ENCODE measurements at places on chromosomes 1 and 21. TPM values are rescaled to one million over a fixed set of nuclear protein-coding genes. Genes with fewer than 3 reads are reported as not detected.

Gene TCHH
- total RNA-seq = not detected

Gene KRTAP10-9
- total RNA-seq = not detected

Gene TMEM53
- total RNA-seq = 11.3 TPM

Gene MYBPHL
- not detected for total RNA-seq

Gene LRRN2
- 0.16 TPM for total RNA-seq

Gene ALDH9A1
- 26.8 TPM for total RNA-seq

Gene GNAT2
- total RNA-seq = not detected

Gene HOOK1
- total RNA-seq = not detected

Gene OR2M3
- 0.04 TPM for total RNA-seq

Gene INTS3
- total RNA-seq = 16.7 TPM

Gene RPE65
- 1.1 TPM for total RNA-seq

DNA sequence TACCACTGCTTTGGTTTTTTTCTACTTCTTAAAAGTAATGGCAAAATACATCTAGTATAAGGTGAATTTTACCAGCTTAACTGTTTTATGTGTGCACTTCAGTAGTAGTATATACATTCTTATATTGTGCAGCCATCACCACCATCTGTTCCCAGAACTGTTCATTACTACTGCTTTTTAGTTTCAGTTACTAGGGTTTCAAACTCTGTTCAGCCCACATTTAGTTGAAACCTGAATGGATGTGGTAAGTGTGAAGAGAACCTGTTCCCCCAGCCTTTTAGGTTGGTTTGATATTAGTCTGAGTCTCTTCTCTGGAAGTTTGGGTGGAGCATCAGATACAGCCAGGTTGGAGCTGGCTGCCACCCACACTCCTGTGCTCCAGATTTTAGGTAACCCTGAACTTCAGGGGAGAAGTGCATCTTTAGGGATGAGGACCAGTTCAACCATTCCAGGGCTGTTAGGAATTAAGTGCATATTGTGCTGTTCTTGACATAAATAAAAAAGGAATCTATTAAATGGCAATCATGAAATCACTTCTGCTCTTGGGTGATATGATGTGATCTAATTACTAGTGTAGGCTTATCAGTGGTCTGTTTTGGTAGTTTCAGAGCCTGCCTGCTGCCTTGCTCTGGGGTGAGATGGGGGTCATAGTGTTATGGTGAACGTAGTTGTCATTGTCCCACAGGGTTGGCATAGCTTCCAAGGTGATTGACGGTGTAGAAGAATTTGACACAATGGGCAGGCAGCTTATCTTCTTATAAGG, 32.1 kb downstream of the URB2 start:
- no peak for DNase-seq

GRCh38 chr1:225857256-225857655, 24.9 kb downstream of the TMEM63A start:
- DNase-seq = no peak

GRCh38 chr1:69195136-69195535, 372.6 kb upstream of the LRRC7 start:
- DNase-seq = no peak

DNA sequence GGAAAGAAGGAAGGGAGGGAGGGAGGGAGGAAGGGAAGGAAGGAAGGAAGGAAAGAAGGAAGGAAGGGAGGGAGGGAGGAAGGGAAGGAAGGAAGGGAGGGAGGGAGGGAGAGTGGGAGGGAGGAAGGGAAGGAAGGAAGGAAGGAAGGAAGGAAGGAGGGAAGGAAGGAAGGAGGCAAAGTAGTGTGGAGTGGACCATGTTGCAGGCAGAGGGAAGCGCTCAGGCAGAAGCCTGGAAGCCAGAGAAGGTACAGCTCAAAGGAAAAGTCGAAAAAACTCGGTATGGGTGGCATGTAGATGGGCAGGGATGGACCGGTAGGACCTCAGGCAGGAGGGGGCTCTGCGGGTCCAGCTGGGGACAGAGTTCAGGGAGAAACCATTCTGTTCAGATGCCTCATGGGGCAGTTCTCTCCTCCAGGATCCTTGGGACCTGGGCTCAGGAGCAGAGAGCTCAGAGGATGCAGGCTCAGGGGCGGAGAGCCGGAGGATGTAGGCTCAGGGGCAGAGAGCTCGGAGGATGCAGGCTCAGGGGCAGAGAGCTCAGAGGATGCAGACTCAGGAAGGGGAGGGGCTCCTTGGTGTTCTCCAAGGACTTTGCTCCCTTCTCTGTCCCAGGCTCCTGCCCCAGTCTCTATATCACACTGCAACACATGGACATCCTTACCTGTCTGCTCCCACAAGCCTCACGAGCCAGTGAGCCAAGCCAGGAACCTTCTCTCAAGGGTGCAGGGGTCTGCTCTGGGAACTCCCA, 13.6 kb upstream of the PADI3 start:
- no peak for DNase-seq

- DNase-seq = no peak
These were observed 616.2 kb upstream of the CAMK1G start for GRCh38 chr1:208967334-208967733.

GRCh38 chr1:192858456-192858855, 49.6 kb downstream of the RGS2 start:
- DNase-seq = no peak

- DNase-seq = no peak
These were observed 268.5 kb downstream of the PTPRC start for GRCh38 chr1:198907423-198907746.

DNA sequence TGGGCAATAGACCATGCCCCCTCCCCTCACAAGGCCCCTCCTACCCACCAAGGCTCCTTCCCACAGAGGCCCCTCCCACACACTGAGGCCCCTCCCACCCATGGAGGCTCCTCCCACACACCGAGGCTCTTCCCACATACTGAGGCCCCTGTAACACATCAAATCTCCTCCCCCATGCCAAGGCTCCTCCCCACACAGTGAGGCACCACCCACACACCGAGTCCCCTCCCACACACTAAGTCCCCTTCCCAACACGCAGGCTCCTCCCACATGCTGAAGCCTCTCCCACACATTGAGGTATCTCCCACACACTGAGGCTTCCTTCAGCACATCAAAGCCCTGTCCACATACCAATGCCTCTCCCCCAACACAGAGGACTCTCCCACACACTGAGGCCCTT, 391.8 kb downstream of the CAMTA1 start:
- no peak for DNase-seq

DNA sequence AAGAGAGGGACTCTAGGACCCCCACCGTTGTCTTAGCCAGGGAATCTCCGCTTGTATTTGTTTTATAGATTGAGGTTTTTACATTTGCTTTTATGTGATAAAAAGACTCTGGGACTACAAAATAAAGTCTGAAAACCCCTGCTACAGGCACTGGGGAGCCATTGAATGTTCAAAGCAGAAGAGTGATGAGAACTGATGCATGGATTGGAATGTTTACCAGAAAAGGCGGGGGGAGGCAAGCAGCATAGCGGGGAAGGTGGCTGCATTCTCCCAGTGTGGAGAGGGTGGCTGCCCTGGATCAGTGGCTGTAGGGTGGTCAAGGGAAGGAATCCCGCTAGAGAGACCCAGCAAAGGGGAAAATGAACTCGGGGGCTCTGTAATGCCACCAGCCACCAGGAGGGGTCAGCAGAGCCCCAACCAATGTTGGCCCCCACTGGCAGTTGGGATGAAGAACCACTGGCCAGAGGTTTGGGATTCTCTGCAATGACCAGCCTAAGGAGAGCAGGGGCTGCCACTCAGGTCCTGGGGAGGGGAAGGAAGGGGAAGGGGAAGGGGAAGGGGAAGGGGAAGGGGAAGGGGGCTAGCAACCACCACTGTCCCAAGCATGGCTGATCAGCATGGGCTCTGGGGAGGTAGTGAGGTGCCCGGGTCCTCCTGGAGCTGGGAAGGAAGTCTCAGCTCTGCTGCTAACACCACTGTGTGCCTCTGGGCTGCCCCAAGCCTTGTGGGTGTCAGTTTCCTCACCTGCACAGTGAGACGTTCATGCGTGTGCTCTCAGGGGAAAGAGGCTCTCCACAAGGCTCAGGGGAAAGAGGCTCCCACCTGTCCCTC, 19.2 kb upstream of the PEF1 start:
- DNase-seq = no peak

DNA sequence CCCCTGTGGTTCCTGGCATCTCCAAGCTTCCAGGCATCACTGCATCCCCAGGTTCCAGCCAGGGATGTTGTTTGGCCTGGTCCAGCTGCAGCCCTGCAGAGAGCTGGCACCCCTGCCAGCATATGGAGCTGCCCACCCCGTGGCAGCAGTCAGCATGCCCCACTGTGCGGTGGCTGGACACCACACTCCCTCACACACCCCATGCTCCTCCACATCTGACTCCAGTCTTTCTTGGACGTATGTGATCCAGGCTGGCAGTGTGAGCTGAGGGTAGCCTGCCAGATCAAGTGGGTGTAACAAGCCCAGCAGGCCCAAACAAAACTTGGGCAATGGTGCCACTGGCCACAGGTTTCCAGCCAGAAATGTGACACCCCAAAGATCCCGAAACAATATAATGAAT, 620.4 kb downstream of the RWDD3 start:
- DNase-seq = no peak

GRCh38 chr1:94194079-94194865, 43.1 kb downstream of the ARHGAP29 start:
- no peak for DNase-seq

DNA sequence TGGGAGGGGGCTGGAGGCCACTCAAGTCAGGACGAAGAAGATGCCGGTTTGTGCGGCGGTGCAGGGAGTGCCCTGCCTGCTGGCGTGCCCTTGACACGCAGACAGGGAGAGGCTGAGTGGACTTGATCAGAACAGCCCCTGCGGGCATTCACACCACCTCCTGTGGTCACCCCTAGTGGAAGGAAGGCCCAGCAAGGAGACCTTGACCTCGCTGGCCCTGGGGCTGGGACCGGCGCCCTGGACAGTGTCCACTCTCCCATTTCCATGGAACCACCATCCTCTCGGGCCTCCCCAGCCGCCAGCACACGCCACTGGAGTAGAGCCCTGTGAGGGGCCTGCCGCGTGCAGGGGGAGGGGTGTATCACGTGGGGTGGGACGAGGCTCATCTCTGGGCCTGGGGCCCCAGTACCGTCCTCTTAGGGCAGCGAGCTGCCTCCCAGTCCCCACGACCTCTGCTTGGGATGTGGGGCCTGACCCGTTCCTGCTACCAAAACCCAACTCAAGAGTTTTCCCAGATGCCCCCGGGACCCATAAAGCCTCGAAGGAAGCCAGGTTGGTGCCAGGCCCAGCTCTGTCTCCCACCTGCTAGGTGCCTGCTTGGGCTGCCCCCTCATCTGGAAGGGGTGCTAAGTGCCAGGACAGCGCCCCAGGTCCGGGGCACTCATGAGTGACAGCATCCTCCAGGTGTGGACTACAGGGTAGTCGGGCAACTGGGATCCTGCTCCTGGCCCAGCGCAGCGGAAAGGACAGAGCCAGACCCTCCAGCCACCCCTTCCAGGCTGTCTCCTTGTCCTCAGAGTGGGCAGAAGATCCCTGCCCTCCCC, 62.8 kb downstream of the SLX9 start:
- DNase-seq = no peak

DNA sequence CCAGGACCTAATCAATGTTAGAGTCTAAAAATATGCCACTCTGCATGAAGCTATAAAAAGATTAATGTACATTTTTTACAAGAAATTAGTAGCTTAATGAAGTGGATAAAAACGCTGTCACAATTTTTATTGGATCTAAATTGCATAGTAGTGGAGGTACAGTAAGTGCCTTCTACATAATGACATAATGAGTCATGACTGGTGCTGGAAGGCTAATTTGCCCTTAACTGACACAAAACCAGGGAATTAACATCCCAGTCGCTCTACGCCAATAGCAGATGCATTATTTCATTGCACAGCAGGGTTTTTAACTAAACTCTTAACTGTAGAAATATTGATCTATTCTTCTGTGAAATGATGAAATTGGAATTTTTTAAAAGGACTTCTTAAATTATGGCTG, 33.3 kb downstream of the RRAGC start:
- no peak for DNase-seq

- DNase-seq = no peak
These were observed 17.3 kb downstream of the SLC9A1 start for GRCh38 chr1:27137544-27138075.

GRCh38 chr1:9838946-9839345, 15.2 kb upstream of the CLSTN1 start:
- DNase-seq = no peak

GRCh38 chr21:44988607-44989536, 49.0 kb downstream of the SLX9 start:
- DNase-seq = no peak

GRCh38 chr1:9101510-9102146, 27.3 kb downstream of the GPR157 start:
- DNase-seq = peak; percentile 32

DNA sequence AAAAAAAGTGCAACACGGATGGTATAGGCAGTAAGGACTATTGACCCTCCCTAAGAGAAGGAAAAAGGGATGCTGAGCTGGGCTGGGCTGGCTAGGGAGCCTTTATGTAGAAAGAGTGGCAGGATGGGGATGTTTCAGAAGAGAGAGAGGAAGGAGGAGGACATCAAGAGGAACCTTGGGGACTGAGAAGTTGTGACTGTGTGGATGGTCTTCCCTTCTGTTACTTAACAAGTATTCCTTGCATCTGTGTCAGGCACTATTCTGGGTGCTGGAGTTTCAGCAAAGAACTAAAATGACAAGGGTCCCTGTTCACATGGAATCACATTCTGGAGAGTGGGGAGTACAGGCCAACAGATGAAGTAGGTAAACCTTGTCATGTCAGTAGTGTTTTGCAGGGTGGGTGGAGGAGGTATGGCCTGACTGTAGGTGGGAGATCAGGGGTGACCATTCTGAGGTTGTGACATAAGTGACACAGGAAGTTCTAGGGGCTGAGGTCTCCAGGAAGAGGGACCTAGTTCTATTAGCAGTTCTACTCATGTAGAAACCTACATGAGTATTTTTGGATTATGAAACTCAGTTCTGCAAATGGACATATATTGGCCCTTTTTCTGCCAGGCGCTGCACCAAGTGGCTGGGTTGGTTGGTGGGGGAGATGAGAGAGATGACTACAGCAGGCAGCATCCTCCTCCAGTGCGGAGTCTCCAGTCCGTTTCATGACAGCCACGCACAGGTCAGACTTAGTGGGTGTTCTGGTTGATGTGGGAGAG, 53.8 kb downstream of the PRDM2 start:
- no peak for DNase-seq

- no peak for DNase-seq
These were observed 44.0 kb downstream of the ODF2L start for GRCh38 chr1:86352086-86352485.

DNA sequence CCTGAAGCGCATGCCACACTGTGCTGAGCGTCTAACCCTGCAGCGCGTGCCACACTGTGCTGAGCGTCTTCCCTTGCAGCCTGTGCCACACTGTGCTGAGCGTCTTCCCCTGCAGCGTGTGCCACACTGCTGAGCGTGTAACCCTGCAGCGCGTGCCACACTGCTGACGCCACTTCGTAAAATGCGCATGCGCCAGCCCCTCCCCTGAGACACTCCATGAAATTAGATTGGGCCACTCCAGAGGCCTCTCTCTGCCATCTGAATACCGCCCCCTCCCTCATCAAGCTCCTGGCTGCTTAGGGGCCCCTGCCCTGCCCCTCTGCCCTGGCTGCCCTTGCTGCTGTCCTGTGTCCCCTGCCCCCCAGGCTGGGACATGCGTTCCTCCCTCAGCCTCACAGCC, 84.8 kb downstream of the POFUT2 start:
- DNase-seq = no peak

GRCh38 chr1:66353257-66353656, 180.7 kb upstream of the SGIP1 start:
- DNase-seq = no peak

GRCh38 chr1:96365596-96366390, 355.8 kb upstream of the PTBP2 start:
- no peak for DNase-seq

- DNase-seq = no peak
These were observed 264.6 kb upstream of the B3GALT2 start for GRCh38 chr1:193451001-193451400.

GRCh38 chr1:210294999-210295745, 33.5 kb upstream of the HHAT start:
- peak; percentile 72 for DNase-seq

Data from H4 (cell line).